ENCODE measurements at places on chromosomes 4 and X.

GRCh38 chrX:19625612-19626011 is 110.3 kb upstream of the MAP3K15 start:
- no peak for DNase-seq

GRCh38 chrX:11724122-11725017 is 33.7 kb upstream of the MSL3 start:
- DNase-seq, result peak; percentile 1

DNA sequence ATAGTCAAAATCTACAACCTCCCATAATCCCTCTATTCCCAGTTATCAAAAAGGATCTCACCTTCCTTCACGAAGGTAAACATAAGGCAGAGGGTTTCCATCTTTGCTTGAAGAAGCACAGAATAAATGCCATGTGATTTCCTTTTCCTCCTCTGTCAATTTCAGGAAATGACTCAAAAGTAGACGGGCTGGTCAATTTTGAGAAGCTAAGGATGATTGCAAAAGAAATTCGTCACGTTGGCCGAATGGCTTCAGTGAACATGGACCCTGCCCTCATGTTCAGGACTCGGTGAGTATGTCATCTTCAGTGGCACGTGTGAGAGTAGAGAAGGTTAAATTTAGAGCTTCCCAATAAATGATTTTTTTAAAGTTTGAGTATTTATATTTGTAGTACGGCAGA is 240.2 kb downstream of the RAPGEF2 start:
- no peak for DNase-seq

DNA sequence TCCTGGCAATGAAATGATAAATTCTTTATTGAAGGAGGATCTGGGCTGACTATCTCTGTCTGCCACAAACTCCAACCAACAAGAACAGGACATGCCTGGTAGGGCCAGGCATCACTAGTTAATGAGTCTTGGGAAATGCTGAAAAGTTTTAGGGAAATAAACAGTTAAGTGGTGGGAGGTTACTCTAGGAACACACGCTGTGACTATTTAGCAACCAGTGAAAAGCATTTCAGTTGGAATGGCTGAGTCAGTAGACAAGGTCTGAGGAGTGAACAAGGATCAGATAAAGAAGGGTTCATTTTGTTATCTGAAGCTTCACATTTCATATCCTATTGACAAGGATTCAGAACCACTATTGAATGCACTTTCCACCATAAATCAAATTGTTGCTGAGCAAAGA is 394.9 kb upstream of the BOD1L1 start:
- DNase-seq, result no peak

GRCh38 chrX:41982953-41983352 is 59.6 kb upstream of the CASK start:
- no peak for DNase-seq

DNA sequence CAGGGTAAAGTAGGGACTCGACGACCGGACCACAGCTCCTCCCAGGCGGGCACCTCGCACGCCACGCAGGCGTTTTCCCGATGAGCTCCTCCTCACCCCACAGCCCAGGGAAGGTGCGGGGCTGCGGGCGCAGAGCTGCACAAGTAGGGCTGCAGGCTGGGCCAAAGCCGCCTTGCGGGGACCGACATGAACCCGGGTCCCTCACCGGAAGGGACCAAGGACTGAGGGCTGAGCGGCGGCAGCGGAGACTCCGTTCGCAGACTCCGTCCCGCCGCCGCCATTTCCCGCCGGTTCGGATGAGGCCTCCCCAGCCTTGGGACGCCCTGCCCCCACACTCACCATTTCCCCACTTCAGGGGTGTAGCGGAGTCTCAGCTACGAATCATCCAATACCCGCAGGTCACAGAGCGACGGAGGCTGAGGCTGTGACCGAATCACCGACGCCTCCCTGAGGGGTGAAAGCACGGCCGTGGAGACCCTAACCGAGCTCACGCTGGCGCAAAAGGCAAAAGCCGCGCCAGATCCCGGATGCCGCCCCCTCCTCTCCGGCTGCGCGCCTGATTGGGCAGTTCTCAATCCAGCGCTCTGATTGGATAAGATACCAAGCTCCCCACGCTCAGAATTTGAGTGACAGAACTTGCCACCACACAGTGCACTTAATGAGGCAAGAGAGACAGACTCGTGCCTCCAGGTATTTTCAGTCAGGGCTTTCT is at the start of gene ZNF732:
Gene ZNF732 (minus strand): TSS at position 506 of the 712 bp plus-strand sequence. CDS start 164 bp downstream, at position 342.
- DNase-seq, result peak; percentile 16

- DNase-seq, result peak; percentile 42
These were observed 118.0 kb upstream of the WDFY3 start for GRCh38 chr4:85084371-85085094.

Data from AG04450 (cell line).